Omental fat pad (tissue), 4 donors: ENCODE measurements at places on chromosomes 12 and 14.

- no peak for DNase-seq
Measured at GRCh38 chr12:119222222-119222951, 43.7 kb downstream of the HSPB8 start.

DNA sequence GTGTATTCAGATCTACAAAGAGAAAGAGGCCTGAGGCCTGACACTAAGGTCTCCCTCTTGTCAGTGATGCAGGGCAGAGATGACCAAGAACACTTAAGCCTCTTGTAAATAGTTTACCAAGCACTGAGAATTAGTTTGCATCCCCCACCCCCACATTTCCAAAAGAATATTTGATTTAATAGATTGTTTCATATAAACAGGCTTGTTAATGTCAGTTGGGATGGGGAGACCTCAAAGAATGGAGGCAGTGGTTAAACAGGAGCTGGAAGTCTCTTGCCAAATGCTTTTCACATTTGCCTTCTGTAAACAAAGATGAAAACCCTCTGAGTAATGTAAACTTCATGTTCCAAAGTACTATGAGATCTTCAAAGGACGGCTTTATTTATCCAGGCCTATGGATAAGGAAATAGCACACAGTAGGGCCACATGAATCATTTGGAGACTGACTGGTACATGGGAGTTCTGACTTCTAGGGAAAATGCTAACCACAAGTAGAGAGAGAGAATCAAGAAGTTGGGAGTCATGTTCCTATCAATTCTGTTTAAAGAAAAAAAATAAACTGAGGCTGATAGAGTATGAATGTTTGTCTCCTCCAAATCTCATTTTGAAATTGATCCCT is 234.7 kb downstream of the ANO2 start:
- no peak for DNase-seq

DNA sequence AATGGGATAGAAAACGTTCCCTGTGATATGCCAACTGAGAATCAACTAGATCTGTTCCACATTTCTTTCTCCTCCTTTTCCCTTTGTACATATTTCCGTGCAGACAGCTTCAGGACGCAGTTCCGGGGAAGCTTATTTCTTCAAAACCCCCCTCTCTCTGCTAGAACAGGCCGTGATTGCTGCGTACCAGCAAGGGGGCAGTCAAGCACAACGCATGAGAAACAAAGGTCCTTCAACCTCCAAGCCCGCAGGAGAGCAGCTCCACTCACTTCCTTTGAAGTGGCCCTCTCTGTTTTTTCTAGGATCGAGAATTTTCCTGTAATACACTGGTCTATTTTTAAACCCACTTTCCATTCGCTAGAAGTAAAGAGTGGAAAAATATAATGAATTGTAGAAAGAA is 80.8 kb downstream of the ZNF664 start:
- DNase-seq, result no peak

- DNase-seq, result no peak
Measured at GRCh38 chr12:90253136-90253535, 544.5 kb upstream of the ATP2B1 start.

DNA sequence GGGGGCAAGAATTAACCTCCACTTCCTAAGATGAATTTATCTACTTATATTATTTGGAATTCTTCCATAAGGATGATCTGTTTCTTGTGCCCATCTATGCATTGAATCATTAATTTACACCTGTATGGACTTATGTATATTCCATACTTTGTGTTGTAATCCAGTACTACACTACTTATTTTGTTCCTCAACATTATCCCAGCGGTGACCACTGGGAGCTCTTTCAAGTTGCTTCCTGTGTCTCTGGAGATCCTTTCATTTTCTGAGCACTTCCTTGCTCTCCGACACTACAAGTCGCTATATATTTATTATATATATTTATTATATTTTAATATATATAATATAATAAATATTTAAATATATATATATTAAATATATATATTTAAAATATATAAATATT is 54.9 kb upstream of the SCN8A start:
- no peak for DNase-seq

DNA sequence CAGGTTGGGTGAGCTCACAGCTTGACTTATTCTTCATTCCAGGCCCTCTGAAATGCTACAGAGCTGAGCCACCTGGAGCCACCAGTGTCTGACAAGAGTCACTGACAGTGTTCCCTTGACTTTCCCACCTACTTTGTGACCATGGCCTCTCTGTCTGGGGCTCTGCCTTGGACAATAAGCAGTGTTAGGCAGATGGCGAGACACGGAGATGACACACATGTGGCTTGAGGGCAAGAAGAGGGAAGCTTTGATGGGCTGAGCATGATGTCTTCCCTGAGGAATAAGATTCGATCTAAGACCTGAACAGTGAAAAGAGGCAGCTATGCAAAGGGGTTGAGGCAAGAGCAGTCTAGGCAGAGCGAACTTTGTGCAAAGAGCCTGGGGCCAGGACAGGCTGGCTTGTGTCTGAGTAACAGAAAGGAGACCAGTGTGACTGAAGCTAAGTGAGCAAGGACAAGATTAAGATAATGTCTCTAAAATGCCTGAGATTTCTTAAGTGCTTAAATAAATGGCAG is 105.5 kb downstream of the NUAK1 start:
- no peak for DNase-seq

- no peak for DNase-seq
Measured at GRCh38 chr12:104457746-104458693, 1.3 kb downstream of the CHST11 start.

DNA sequence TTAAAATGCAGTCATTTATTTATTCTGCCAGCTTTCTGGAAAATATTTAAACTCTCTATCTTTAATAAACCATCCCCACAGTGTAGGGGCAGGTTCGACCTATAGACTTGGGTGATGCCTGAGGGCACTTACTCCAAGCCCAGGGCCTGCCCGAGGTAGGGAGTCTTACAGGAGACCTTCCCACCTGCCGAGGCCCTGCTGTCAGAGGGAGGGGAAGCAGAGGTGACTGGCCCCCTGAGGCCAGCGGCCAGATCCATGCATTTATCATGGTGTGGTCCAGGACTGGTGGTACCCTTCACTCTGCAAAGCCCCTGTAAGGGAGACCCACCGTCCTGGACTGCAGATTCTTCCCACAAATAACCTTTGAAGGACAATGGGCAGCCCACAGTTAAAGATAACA is 7.6 kb downstream of the EML1 start:
- DNase-seq, result no peak
